ENCODE measurements at places on chromosomes 2 and 18. TPM values are rescaled to one million over a fixed set of nuclear protein-coding genes. Genes with fewer than 3 reads are reported as not detected.

Gene ACMSD
- not detected for total RNA-seq

Gene BOLL
- not detected for total RNA-seq

Gene ATOH8
- 14.7 TPM for total RNA-seq

Gene CRYGD
- total RNA-seq, result 2.6 TPM

Gene CYP1B1
- 29.8 TPM for total RNA-seq

Gene DTNA
- total RNA-seq, result 343 TPM

Gene MOCOS
- total RNA-seq, result 0.36 TPM

Gene SPP2
- not detected for total RNA-seq

Gene RAPH1
- 30.6 TPM for total RNA-seq

Gene SPR
- total RNA-seq, result 18.1 TPM

Gene CRYBA2
- 1.2 TPM for total RNA-seq

Gene HAUS1
- total RNA-seq, result 14.2 TPM

Gene GTF2A1L
- total RNA-seq, result not detected

Gene SP5
- not detected for total RNA-seq

Gene SALL3
- total RNA-seq, result 16.6 TPM

Gene TCF7L1
- 3.9 TPM for total RNA-seq

Gene AFF3
- total RNA-seq, result 53.6 TPM

Gene IL1RL1
- total RNA-seq, result 20.3 TPM

Gene NR4A2
- total RNA-seq, result 14.1 TPM

Gene CNTNAP5
- 56.2 TPM for total RNA-seq

Gene TWIST2
- total RNA-seq, result 0.76 TPM

Gene PTRHD1
- total RNA-seq, result 21.3 TPM

Data from dorsolateral prefrontal cortex (tissue), 122 donors.